Upper lobe of right lung (tissue), 1 donor: ENCODE measurements at places on chromosomes 7 and 10.
A peak's percentile ranks its signal among the peaks of the same experiment; 100 is the strongest.

DNA sequence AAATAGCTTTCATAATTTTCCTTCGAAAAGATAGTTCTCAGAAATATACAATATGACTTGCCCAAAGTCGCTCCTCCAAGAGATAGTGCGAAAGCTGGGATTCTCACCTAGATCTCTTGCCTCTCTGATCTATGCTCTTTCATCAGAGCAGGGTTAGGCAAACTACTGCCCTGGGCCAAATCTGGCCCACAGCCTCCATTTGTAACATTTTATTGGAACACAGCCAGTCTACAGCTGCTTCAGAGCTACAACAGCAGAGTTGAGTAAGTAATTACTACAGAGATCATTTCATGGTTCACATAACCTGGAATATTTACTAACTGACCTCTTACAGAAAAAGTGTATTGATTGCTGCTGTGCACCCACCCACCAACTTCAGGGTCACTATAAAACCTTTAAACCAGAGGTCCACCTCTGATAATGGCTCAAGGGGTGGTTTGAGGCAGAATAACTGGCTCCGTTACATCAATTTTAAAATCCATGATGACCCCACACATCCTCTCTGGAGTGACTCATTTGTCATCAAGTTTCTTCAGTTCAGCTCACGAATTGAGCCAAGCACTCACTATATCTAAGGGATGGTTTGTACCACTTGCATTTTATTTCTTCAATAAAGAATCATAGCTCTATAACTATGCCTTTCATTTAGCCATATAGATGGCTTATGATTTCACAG, 1019.0 kb downstream of the XPNPEP1 start:
- H3K27ac ChIP-seq: no peak overlapping the region
- H3K4me3 ChIP-seq: no peak overlapping the region
- no peaks in the 10 kb centered on the region for H3K36me3 ChIP-seq
- H3K27me3 ChIP-seq: no peaks in the 10 kb centered on the region
- DNase-seq: no peak
- no peaks in the 10 kb centered on the region for H3K4me1 ChIP-seq

GRCh38 chr10:91409069-91409868, 875 bp upstream of the HECTD2 start:
- H3K4me1 ChIP-seq: peaks cover 1% of the 10 kb centered on the region
- no peaks in the 10 kb centered on the region for H3K27me3 ChIP-seq
- peak overlapping the region; percentile 89 for H3K4me3 ChIP-seq
- no peaks in the 10 kb centered on the region for H3K36me3 ChIP-seq
- DNase-seq: peak; percentile 88

- no peak overlapping the region for H3K4me3 ChIP-seq
- H3K36me3 ChIP-seq: no peaks in the 10 kb centered on the region
- no peaks in the 10 kb centered on the region for H3K27me3 ChIP-seq
- H3K27ac ChIP-seq: no peak overlapping the region
- DNase-seq: no peak
- no peaks in the 10 kb centered on the region for H3K4me1 ChIP-seq
Observed at GRCh38 chr10:126955396-126955795, 50.2 kb downstream of the DOCK1 start.

- no peak overlapping the region for H3K4me3 ChIP-seq
- H3K27me3 ChIP-seq: no peaks in the 10 kb centered on the region
- peaks cover 5% of the 10 kb centered on the region for H3K4me1 ChIP-seq
- H3K36me3 ChIP-seq: no peaks in the 10 kb centered on the region
- no peak overlapping the region for H3K27ac ChIP-seq
- no peak for DNase-seq
Observed at GRCh38 chr7:138886501-138886917, 88.5 kb upstream of the ATP6V0A4 start.

DNA sequence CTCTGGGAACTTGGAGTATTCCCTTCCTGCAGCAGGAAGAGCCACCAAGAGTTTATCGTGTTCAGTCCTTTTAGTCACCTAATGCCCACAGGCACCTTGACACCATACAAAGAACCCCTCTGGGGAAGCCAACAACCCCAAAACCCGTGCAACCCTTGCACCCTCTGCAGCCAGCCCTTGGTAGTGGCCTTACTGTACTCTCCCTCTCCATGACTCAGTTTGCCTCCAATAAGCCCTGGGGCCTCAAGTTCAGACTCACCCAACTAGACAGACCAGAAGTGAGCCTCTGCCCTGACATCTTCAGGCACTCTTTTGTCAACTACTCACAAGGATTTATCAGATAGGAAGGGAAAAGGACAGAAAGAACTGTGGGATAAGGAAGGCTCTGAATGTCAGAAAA, 30.9 kb downstream of the KCNMA1 start:
- no peaks in the 10 kb centered on the region for H3K36me3 ChIP-seq
- H3K27ac ChIP-seq: no peak overlapping the region

DNA sequence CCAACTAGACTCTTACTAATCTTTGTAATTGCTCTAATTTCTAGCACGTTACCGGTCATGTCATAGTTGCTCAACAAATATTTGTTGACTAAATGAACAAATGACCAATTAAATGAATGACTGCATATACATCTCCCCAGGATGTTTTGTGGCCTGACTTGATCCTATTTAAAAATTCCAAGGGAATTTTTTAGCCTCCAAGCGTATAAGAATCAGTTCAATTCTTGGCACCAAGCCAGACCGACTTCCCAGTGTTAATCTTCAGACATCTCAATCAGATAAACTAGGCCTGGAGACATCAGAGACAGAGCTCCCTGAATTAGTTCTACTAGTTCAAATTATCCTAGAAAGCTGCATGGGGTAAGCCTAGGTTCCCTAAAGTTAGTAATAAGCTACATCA, 96.0 kb downstream of the GSAP start:
- no peaks in the 10 kb centered on the region for H3K27me3 ChIP-seq
- H3K4me1 ChIP-seq: peaks cover 3% of the 10 kb centered on the region
- DNase-seq: no peak
- H3K27ac ChIP-seq: no peak overlapping the region

DNA sequence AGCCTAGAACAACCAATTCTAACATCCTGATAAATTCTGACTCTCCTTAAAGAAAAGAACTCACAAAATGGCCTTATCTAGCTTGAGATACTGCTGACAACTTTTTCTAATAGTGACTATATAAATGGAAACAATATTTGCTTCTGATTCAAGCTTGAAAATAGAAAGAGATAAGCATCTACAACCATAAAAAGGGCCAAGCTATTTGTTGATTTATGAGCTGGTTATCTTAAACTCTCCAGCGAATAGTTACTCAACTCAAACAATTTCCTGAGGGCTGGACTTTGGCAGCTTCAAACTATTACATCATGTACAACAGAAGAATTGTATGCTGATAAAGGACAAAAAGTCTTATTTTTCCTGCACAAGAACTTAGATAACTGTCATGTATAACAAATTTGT, 4.6 kb downstream of the USP54 start:
- H3K27me3 ChIP-seq: no peaks in the 10 kb centered on the region
- no peak overlapping the region for H3K4me3 ChIP-seq
- peak overlapping the region; percentile 67 for H3K27ac ChIP-seq
- peaks cover 49% of the 10 kb centered on the region for H3K4me1 ChIP-seq
- DNase-seq: no peak
- H3K36me3 ChIP-seq: no peaks in the 10 kb centered on the region

- H3K4me1 ChIP-seq: no peaks in the 10 kb centered on the region
- DNase-seq: no peak
- no peaks in the 10 kb centered on the region for H3K27me3 ChIP-seq
- no peak overlapping the region for H3K27ac ChIP-seq
- no peaks in the 10 kb centered on the region for H3K36me3 ChIP-seq
- no peak overlapping the region for H3K4me3 ChIP-seq
Observed at GRCh38 chr7:108376206-108376605, 80.0 kb downstream of the NRCAM start.

DNA sequence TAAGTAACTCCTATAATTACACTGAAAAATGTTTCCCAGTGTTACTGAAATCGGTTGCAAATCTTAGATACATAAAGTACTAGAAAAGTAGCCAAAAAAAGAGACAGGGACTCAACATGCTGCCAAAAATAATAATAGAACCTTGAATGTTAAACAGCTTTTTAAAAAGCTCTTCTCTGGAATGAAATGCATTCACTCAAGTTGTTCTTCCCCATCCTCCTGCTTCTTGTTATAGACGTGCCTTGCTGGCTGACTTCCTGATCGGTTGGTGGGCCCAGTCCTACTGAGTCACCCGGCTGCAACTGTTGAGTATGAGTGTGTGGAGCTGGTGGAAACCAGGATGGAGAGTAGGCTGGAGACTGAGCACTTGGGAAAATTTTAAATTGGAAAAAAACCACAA, 30.6 kb upstream of the RAPGEF5 start:
- no peaks in the 10 kb centered on the region for H3K27me3 ChIP-seq
- no peak overlapping the region for H3K4me3 ChIP-seq
- H3K4me1 ChIP-seq: no peaks in the 10 kb centered on the region
- H3K27ac ChIP-seq: no peak overlapping the region
- no peak for DNase-seq
- no peaks in the 10 kb centered on the region for H3K36me3 ChIP-seq
